ENCODE measurements at places on chromosomes 1 and 21.

DNA sequence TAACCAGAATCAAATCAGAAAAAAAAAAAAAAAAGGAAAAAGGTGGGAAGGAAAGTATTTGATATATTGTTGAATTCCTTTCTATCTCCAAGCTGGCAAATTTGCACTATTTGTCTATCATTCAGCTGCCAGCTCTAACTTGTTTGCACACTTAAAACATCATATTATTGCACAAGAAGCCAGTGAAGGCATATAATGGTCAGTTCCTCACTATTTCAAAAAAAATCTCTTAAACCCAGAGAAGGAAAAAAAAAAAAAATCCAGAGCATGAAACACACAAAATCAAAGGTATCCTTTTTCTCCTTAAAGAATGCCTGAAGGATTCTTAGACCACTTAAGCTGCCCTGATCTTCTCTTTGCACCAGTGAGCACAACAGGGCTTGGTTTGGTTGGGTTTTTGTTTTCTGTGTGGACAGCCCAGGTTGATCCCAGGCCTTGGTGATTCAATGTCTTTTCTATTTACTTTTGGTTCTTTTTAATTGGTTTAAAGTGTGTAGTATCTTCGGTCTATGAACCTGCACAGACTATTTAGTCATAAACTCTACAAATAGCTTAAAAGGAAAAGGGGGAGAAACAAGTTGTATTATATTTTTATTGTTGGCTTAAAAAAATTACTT is 40.2 kb downstream of the DUSP10 start:
- DNase-seq, result no peak

GRCh38 chr1:159900086-159900680 is at the start of gene CFAP45:
CFAP45 (minus strand) TSS chr1:159900165; CDS start chr1:159900098, 67 bp downstream.
- no peak for DNase-seq

DNA sequence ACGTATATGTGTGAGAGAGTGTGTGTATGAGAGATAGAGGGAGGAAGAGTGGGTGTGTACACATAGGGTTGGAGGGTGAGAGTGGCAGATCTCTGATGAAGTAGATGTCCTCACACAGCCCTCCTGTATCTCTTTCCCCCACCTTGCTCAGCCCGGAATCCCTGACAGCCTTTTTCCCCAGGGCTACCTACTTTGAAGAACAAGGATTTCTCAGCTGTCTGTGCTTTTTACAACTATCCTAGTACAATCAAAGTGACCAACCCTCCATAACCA is 29.1 kb upstream of the CADM3 start:
- DNase-seq, result no peak

GRCh38 chr1:88773540-88774150 is 89.6 kb downstream of the PKN2 start:
- no peak for DNase-seq

DNA sequence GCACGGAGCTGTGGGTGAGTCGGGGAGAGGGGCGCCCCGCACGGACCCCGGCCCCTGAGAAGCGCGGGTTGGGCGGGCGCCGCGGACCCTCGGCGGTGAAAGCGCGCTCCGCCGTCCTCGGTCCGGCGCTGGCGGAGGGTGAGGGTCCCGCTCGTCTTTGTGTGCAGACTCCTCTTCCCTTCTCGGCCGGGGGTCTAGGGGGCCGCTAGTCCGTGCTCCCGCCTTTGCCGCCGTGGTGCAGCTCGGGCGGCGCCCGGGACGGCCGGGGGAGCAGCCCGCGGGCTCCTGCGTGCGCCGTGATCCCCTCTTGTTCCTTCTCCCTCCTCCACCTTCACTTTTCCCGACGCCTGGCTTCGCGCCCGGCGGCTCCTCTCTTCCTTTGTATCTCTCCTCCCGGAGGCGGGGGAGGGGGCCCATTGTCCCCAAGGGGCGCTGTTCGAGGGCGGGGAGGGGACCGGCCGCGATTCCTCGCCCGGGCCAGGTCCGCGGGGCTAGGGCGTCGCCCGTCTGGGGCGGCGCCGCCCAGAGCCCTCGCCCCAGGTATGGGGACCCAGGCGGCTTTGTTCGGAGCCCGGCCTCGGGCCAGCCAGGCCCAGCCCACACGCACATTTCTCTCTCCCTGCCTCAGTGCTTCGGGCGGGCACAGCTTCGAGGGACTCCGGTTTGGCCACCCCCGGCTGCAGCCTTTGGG is 519 bp downstream of the FNBP1L start:
- no peak for DNase-seq

DNA sequence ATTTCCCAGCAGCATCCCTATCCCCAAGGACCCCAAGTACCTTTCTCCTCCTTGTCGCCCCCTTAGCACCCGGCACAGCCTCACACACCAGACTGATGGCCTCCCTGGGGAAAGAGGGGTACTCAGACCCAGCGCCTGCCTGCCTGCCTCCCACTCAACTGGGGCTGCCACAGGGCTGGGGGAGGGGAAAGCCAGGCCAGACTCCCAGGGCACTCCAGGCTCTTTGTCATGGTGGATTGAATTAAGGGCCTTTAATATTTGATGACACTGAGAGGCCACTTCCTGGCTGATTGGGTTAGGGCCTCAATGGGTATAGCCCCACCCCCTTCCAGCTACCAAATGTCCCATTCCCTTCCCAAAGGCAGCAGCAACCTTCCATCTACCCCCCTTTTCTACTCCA is 1.8 kb downstream of the SHC1 start:
- no peak for DNase-seq

DNA sequence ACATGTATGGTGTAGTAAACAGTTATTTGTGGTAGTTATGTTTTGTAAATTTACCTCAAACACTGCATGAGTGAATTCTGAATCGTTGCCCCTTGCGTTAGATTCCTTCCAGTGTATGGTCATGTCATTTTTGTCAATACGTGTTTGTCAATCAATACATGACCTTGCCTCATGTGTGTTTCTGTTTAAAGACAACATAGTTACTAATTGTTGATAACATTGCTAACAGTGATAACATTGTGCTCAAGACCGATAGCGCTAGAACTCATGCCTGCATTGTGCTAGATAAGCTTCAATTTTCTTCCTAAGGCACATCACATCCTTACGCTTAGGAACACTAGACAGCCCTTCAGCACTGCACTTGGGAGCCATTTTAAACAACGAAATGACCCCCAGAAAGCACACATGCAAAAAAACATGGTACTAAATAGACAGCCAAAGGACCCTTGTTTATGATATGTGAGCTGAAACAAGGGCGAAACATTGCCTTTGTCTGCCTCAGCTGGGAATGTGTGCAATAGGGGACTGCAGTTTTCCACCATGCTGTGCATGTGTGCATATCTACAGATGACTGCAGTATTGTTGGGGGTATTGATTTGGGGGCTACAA is 37.3 kb downstream of the MRPS6 start:
- DNase-seq, result no peak

DNA sequence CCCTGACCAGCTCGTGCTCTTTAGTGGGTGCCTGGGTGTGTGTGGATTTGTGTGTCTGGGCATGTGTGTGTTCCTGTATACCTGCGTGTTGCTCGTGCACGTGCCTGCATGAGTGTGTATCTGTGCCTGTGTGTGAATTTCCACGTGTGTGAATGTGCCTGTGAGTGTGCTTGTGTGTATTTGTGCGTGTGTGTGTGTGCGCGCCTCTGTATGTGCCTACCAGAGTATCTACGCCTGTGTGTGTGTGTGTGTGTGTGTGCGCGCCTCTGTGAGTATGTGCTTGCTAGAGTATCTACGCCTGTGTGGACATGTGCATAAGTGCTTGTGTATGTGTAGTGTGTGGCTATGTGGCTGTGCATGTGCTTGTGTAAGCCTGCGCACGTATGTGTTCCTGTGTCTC is 691 bp upstream of the SELENBP1 start:
- DNase-seq, result no peak

DNA sequence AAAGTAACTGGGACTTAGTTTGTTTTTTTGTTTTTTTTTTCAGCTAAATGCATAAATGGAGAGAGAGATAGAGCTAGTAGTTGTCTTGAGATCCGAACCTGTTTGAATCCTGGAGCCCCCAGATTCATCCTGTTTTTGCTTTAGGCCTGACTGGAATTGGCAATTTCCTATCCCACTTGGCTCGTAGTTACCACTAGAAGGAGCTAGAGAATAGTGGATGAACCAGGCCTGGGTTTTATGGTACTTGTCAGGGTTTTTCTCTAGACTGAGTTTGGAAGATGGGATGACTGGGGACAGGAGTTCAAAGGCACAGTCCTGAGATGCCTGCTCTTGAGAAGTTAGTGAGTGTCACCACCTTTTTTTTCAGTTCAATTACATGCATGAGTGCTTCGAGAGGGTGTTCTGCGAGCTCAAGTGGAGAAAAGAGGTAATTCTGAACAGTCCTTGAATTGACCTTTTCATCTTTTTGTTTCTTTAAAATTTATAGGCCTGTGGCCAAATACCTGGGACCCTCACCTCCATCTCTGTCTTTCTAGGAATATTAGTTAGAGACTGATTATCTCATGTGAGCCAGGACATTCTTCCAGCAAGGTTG is 23.4 kb downstream of the CELF3 start:
- no peak for DNase-seq

DNA sequence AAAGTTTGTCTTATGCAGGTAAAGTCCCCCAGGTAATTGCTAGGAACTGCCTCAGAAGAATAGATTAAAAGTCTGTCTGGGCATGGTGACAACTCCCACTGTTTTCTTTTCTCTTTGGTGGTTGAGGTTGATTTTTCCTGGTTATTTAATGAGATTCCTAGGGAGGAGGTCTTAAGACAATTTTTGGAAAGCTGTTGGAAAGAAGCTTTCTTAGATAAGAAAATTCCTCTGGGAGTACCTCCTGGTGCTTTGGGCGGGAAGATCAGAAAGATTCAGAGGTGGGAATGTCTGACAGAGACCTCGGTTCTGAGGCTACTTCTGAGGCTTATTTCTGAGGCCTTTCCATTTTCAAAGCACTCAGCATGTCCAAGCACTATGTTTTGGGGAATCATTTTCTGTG is 25.0 kb upstream of the IVNS1ABP start:
- DNase-seq, result no peak

GRCh38 chr1:160046494-160047110 is 14.8 kb upstream of the PIGM start:
- DNase-seq, result no peak

GRCh38 chr1:107477233-107477632 is 336.4 kb downstream of the NTNG1 start:
- no peak for DNase-seq

DNA sequence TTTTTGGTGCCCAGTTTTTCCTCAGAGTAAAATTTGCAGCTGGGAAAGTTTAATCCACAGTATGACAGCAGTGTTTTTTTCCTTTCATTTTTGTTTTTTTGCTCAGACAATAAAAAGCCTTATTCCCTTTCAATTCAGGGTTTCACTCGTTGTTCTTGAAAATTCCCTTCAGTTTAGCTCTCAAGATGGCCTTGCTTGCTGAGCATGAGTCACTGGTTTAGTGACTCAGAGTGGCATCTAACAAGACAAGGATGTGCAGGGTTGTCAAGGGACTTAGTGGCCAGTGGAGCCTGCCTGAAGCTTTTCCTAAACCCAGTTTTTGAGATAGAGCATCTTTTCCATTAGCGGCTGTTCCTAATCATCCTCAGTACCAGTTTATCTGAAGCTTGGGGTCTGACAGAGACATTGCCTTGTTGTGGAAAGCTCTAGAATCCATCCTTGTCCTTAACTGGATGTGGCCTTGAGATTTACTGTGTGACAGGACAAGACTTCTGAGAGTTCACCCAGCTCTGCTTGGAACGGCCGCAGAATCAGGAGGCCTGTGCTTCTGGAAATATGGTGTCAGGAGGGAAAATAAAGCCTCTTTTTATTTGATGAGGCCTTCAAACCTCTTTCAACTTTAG is 48.4 kb upstream of the DNAJC6 start:
- DNase-seq, result no peak

- DNase-seq, result no peak
Observed at GRCh38 chr21:42666925-42667324, 13.5 kb downstream of the PDE9A start.

DNA sequence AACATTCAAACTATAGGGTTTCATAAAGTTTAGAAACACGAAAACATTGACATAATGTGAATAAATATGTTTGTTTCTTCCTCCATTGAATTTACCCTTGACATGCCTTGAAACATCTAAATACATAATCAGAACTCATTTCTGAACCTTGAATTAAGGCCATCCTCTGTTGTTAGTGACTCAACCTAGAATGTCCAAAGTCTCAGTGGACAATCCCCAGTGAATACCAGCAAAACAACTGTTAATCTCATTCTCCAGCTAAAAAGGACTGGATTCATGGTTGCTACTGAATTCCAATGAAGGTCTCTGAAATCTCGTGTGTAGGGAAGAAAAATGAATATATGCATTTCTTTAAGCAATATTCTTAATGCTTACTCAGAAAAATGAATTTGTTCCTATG is at the start of gene OR2L2:
OR2L2 (plus strand) TSS at position 301 of the 400 bp plus-strand sequence. CDS start 8,198 bp downstream, outside the sequence.
- no peak for DNase-seq

DNA sequence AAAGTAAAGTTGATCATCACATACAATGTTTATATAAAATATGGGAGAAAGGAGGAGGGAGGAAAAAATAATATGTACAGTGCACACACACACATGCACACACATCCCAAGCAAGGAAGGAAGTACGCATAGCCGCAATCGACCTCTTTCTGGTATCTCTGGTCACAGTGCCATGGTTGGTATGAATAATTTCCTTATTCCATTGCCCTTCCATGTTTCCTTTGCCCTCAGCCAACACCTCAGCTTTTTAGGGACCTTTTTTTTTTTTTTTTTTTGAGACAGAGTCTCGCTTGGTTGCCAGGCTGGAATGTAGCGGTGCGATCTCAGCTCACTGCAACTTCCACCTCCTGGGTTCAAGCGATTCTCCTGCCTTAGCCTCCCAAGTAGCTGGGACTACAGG is 20.6 kb downstream of the CITED4 start:
- DNase-seq, result no peak

DNA sequence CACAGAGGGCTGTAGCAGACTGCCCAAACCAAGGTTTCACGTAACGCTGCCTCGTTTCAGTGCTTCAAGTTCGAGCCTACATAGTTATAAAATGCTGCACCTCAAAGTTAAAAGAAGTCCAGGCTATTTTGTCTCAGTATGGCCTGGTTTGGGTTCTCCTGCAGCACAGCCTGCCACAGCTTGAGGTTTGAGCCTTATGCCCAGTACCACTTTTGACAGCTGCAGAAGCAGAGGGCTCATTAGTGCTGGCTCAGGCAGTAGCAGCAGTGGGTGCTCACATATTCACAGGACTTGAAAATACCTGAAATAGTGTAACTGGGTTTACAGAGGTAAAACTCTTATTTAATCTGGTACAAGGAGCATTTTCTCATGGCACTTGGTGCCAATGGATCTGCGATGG is 15.3 kb downstream of the SPATA46 start:
- no peak for DNase-seq

GRCh38 chr1:26353976-26354820 is at the start of gene CRYBG2:
CRYBG2 (minus strand) TSS chr1:26354130; CDS start chr1:26346657, 7,473 bp downstream.
- DNase-seq, result no peak

- DNase-seq, result no peak
Observed at GRCh38 chr1:48495166-48495565, 23.2 kb upstream of the SPATA6 start.

DNA sequence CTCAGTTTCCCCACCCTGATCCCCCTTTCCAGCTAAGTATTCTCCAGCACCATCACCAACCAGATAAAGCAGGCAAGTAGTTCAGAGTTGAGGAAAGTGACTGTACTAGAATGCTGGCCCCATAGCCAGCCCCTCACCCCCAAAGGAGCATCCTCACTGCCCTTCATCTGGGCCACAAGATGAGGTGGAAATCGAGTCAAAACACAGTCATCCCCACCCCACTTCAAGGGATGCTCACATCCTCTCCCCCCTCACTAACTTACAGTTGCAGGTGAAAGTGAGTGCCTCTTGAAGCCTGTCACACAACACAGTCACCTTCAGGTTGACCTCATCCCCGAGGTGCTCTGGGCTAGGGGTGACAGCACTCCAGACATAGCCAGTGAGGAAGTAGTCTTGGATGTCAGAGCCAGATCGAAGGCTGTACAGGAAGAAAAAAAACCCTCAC is 30.4 kb downstream of the PIK3C2B start:
- DNase-seq, result no peak
